Neuronal stem cell (in vitro differentiated cells): ENCODE measurements at places on chromosomes 3 and 15.

GRCh38 chr3:186461141-186461540 lies 83.0 kb downstream of the CRYGS start:
- no peaks in the 10 kb centered on the region for H3K36me3 ChIP-seq
- no peak for DNase-seq
- H3K4me1 ChIP-seq: peaks cover 14% of the 10 kb centered on the region

GRCh38 chr15:68900027-68900426 lies 30.3 kb upstream of the SPESP1 start:
- H3K27ac ChIP-seq: no peak overlapping the region
- DNase-seq: no peak
- H3K36me3 ChIP-seq: no peaks in the 10 kb centered on the region
- no peaks in the 10 kb centered on the region for H3K27me3 ChIP-seq

DNA sequence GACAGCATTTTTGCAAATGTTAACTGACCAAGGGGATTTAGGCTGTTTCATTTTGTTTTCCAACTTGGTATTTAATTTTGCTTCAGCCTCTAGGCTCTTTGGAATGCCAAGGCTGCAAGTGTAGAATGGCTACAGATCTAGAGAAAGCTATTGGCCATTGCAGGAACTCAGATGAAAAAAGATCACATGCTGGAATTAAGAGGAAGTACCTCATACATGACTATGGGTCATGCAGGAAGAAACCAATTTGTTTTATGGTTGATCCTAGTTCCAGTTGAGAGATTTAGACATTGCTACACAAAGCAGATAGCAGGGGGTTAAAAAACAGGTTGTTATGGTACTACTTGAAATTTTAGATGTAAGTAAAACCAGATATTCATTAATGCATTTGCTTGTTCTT lies 12.7 kb upstream of the CLDN16 start:
- H3K4me1 ChIP-seq: no peaks in the 10 kb centered on the region
- H3K27ac ChIP-seq: no peak overlapping the region
- DNase-seq: no peak
- no peak overlapping the region for H3K4me3 ChIP-seq

- H3K27me3 ChIP-seq: peaks cover 3% of the 10 kb centered on the region
- H3K27ac ChIP-seq: no peak overlapping the region
- no peak for DNase-seq
- peaks cover 4% of the 10 kb centered on the region for H3K4me1 ChIP-seq
These were observed 1.1 kb downstream of the PDIA5 start for GRCh38 chr3:123067689-123068600.

DNA sequence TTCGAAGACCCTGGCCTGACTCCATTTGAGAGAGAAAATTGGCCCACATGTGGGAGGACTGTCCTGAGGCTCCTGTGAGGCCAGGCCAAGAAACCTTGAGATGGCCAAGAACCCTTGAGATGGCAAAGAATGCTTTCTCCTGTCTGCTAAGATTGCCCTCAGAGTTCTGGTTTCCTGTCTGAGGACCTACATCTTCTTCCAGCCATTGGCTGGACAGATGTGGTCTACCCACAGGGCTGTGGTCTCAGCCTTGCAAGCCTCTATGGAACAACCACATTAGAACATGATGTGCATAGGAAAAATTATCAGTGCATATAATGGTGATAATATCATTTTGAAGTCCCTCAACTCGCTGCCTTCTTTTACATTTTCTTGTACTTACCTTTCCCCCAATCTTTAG lies 10.8 kb upstream of the RASA2 start:
- no peaks in the 10 kb centered on the region for H3K4me1 ChIP-seq
- H3K36me3 ChIP-seq: no peaks in the 10 kb centered on the region
- DNase-seq: no peak
- H3K27ac ChIP-seq: no peak overlapping the region

DNA sequence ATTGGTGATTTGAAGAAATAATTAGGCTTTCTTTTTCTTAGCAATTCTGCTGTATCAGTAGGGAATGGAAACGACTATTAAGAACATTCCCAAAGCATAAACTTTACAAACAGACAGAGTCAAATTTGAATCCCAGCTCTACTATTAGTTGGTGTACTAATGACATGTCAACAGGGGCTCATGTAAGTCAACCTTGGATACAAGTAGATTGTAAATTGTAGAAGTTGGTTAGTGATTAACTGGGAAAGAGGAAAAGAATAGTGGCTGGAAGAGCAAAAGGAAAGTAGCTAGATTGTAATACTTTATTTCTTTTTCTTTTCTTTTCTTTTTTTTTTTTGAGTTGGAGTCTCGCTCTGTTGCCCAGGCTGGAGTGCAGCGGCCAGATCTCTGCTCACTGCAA lies 38.6 kb upstream of the DPPA4 start:
- DNase-seq: no peak
- no peaks in the 10 kb centered on the region for H3K36me3 ChIP-seq
- H3K27ac ChIP-seq: no peak overlapping the region
- H3K27me3 ChIP-seq: no peaks in the 10 kb centered on the region
- H3K4me3 ChIP-seq: no peak overlapping the region

DNA sequence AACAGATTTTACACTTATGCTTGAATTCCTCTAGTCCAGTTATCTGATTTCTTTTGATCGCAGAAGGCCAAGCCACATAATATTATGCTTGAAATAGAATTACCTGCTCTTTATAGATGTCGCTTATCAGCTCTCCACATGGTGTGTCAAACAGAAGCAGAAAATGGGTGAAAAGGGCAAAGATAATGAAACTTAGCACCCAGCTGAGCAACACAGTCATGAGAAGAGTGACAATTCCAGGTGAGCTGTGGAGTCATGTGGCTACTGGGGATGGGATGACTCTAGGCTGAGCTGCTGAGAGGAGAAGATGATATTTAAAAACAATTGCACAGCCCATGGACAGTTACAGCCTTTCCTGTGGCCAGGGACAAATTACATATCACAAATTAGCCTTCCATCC lies 398.7 kb upstream of the PDZRN3 start:
- no peaks in the 10 kb centered on the region for H3K36me3 ChIP-seq
- no peak for DNase-seq
- H3K27me3 ChIP-seq: no peaks in the 10 kb centered on the region

GRCh38 chr15:66151809-66152208 lies 101.7 kb downstream of the MEGF11 start:
- H3K27ac ChIP-seq: no peak overlapping the region
- H3K27me3 ChIP-seq: peaks cover 48% of the 10 kb centered on the region
- peaks cover 3% of the 10 kb centered on the region for H3K4me1 ChIP-seq
- DNase-seq: no peak
- no peak overlapping the region for H3K4me3 ChIP-seq
- H3K36me3 ChIP-seq: no peaks in the 10 kb centered on the region

DNA sequence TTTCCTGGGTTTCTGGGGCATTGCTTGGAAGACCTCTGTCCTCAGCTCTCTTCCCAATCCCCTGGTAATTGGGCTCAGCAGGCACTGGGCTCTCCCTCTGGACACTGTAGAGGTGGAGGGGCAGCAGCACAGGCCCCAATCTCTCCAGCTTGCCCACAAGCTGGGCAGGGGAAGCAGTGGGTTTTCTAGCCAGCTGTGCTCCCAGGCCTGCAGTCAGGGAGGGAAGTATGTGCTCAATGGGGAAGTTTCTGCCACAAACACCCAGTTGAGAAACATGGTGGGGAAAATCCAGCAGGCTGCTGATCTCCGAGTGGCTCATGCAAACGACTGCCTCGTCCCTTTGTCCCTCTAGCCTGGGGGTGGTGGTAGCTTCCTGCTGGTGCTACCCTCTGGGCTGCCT lies 12.8 kb upstream of the RFT1 start:
- H3K36me3 ChIP-seq: no peaks in the 10 kb centered on the region
- H3K4me1 ChIP-seq: peaks cover 2% of the 10 kb centered on the region
- H3K4me3 ChIP-seq: no peak overlapping the region
- DNase-seq: no peak
- no peaks in the 10 kb centered on the region for H3K27me3 ChIP-seq
- H3K27ac ChIP-seq: no peak overlapping the region

DNA sequence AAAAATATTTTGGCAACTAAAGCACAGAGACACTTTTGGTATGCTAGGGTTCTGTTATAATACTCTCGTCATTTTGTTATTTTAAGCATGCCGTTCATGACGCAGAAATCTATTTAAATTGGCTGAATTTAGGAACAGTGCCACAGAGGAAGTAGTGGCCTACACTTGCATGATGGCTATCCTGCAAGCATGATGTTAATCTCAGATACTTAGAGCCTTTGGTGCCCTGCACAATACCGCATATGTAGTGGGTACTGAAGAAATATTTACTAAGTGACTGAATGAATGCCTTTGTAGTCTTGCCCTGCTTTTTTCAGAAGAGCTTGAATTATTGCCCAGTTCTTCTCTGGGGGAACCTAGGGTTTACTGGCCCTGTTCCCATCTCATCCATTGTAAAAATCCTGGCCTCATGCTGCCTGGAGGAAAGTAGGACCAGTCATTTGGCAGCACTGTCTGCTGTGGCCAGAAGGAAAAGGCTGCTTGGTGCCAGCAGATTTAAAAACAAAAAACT lies 79.0 kb downstream of the SERPINI1 start:
- no peaks in the 10 kb centered on the region for H3K27me3 ChIP-seq
- no peak overlapping the region for H3K4me3 ChIP-seq
- H3K36me3 ChIP-seq: no peaks in the 10 kb centered on the region
- H3K27ac ChIP-seq: no peak overlapping the region
- no peak for DNase-seq

- no peak overlapping the region for H3K27ac ChIP-seq
- H3K4me1 ChIP-seq: no peaks in the 10 kb centered on the region
- peaks cover 47% of the 10 kb centered on the region for H3K36me3 ChIP-seq
- H3K27me3 ChIP-seq: no peaks in the 10 kb centered on the region
These were observed 73.1 kb downstream of the FAIM start for GRCh38 chr3:138681463-138682220.

DNA sequence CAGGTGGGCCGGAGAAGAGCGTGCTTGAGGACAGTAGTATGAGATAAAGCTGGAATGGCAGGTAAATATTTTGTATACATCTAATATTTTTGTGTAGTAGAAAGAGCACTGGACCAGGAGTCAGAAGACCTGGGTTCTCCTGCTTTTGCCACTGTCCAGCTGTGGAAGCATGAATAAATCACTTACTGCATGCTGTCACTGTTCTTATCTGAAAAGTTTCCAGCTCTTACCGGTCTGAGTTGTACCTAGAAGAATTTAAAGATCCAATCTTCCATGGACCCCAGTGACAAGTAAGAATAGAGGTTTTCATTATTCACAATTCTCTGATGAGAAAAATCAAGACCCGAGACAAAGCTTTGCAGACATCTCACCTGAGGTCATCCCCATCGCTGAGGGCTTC lies 5.9 kb downstream of the XPC start:
- no peaks in the 10 kb centered on the region for H3K27me3 ChIP-seq
- no peak overlapping the region for H3K4me3 ChIP-seq
- peaks cover 69% of the 10 kb centered on the region for H3K36me3 ChIP-seq
- H3K27ac ChIP-seq: no peak overlapping the region

DNA sequence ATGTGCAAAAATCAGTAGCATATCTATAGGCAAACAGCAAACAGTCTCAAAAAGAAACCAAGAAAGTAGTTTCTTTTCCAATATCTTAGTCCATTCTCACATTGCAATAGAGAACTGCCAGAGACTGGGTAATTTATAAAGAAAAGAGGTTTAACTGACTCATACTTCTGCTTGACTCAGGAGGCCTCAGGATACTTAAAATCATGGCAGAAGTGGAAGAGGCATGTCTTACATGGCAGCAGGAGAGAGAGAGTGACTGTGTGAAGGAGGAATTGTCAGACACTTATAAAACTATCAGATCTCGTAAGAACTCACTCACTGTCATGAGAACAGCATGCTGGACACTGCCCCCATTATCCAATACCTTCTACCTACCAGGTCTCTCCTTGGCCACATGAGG lies 327.9 kb upstream of the EPHA3 start:
- DNase-seq: no peak
- no peaks in the 10 kb centered on the region for H3K36me3 ChIP-seq
- no peaks in the 10 kb centered on the region for H3K27me3 ChIP-seq
- H3K27ac ChIP-seq: no peak overlapping the region

DNA sequence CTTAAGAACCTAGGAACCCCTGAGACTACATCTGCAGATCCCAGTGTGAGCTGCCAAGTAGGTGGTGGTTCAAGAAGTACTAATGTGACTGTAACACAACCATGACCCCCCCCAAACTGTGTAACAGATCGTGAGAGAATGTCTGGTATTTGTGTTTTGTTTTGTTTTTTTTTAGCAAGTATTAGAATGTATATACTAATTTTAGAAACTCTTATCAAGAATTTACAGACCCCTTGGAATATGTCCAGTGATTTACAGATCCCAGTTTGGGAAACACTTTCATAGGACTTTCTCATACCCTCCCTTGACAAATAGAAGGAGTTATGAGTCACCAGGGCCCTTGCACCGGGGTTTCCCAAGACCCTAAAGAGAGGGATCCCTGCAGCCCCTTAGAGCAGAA lies 79.8 kb downstream of the SEMA5B start:
- no peaks in the 10 kb centered on the region for H3K4me1 ChIP-seq
- peaks cover 1% of the 10 kb centered on the region for H3K36me3 ChIP-seq
- no peak overlapping the region for H3K4me3 ChIP-seq
- no peak overlapping the region for H3K27ac ChIP-seq
- DNase-seq: no peak
